Suppressor macrophage treated with lipopolysaccharide for 4 hours (primary cell): ENCODE measurements at places on chromosomes 7 and 10.
A peak's percentile ranks its signal among the peaks of the same experiment; 100 is the strongest.

DNA sequence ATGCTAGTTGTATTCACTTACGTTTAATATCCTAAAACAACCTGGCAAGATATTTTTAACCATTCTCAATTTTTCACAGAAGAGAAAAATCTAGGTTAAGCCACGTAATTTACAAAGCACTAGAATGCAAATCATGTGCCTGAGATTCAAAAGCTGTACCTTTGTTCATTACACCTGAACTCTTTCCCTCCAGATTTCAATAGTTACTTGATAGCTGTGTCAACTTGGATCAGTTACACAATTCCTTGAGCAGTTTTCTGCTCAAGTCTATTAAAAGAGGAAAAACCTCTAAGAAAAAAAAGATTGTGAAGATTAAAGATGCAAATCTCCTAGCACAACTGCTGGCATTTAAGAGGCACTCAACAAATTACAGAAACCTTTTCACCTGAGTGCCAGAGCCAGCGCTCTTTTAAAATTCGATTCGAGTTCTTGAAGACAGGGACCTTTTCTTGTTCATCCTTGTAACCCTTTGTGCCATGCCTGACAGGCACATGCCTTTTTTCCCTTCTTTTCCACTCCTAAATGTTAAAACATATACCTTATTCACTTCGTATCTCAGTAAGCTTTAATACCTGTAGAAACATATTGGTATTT lies 886 bp downstream of the NSUN6 start:
- no peak for DNase-seq

GRCh38 chr10:122145113-122145512 lies 126.0 kb upstream of the BTBD16 start:
- DNase-seq: no peak

DNA sequence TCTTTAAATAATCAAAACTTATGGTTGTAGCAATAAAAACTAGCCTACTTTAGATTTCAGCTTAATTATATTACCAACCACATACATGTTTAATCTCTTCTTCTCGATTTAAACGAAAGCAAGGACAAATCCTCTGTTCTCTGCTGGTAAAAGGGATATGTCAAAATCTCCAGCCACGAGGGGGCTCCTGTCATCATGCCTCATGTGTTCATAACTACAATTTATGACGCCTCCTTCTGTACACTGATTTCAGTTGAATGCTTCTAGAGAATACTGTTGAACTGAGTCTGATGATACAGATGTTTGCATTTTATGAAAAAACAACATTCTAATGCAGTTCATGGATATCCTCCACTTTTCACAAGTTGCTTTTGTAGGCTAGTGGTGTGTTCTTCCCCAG lies 220.0 kb upstream of the DPP6 start:
- DNase-seq: no peak

- no peak for DNase-seq
Measured at GRCh38 chr7:100102950-100103840, 1.8 kb downstream of the AP4M1 start.

DNA sequence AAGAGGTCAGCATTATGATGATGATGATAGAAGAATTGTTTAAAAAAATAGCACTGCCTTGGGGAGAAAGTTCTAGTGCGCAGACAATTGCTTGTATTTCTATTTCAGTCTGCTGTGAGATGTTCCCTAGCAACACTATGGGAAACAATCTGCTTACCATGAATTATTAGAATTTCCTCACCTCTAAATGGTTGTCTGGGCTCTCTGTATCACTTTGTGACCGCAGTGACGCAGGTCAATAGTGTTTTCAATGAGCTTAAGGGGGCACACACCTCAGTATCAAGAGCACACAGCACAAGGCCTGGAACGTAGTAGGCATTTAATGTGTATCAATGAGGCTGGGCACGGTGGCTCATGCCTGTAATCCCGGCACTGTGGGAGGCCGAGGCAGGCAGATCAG lies 98.9 kb upstream of the TARP start:
- DNase-seq: no peak

- no peak for DNase-seq
Measured at GRCh38 chr10:43888586-43888985, 239.9 kb upstream of the ZNF32 start.

DNA sequence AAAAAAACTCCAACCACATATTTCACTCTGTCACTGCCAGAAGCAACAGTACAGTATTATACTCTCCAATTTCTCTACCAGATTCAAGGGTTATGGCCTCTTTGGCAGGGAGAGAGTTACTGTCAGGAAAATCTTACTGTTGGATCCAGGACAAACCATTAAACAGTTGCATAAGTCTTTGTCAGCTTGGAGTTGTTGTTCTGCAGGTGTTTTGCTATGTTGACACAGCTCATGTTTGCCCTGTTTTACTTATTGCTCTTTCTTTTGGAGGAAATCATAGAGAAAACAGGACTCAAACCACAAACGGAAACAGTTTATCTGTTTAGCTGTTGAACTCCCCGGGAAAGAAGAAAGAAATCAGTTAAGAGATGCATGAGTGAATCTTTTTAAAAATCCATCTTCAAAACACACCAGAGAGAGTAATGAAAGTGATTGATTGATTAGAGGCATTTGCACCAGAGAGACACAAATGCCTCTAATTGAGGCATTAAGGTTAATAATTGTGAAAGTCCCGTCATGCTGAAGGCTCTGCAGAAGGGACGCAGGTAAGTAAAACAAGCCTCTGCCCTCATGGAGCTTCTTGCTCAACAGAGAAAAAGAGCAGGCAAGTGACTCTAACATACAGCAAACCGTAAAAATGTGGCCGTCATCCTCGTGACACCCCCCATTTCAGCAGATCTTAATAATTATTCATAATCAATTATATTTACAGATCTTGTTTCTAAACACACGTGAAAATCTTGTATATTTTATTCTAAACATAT lies 38.7 kb upstream of the ARHGAP21 start:
- no peak for DNase-seq

GRCh38 chr10:6046773-6047611 lies 15.2 kb downstream of the IL2RA start:
- no peak for DNase-seq

- no peak for DNase-seq
Measured at GRCh38 chr10:16957038-16957437, 139.8 kb upstream of the RSU1 start.

DNA sequence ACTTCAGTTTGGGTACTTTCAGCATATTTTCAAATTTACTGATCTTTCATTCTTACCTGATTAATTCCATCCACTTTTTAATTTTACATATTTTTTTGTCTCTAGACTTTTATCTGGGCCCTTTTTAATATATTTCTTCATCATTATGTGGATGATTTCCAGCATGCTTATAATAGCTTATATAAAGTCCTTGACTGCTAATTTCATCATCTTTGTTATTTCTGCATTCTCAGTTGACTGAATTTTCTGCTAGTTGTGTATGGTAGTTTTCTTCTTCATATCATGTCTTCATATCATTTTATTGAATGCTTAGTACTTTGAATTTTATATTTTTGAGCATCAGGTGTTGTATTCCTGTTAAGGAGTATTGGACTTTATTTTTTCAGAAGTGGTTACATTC lies 39.6 kb downstream of the STAM start:
- DNase-seq: no peak

DNA sequence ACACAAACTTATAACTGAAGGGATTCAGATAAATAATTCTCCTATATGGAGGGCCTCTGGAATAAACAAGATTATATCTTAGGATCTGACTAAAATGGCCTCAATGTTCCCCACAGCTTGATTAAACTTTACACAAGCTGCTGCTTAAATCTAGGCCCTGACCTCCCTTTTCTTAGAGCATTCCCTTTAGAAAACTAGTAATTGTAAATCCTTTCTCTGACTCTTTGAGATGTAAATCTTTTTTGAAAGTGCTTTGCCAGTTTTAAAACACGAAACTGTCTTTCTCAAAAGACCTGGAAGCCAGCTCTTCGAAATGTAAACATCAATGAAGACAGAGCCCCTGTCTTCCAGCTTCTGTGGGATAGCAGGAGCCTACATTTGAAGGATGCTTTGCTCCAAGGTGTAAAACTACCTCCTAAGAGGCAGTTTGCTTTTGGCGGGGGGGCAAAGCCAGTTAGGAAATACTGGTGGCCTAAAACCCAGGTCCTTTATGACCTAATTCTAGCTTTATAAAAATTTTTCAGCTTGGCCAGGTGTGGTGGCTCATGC lies 758.7 kb downstream of the CNTNAP2 start:
- no peak for DNase-seq

- DNase-seq: no peak
Measured at GRCh38 chr7:18573410-18574234, 78.1 kb downstream of the HDAC9 start.

DNA sequence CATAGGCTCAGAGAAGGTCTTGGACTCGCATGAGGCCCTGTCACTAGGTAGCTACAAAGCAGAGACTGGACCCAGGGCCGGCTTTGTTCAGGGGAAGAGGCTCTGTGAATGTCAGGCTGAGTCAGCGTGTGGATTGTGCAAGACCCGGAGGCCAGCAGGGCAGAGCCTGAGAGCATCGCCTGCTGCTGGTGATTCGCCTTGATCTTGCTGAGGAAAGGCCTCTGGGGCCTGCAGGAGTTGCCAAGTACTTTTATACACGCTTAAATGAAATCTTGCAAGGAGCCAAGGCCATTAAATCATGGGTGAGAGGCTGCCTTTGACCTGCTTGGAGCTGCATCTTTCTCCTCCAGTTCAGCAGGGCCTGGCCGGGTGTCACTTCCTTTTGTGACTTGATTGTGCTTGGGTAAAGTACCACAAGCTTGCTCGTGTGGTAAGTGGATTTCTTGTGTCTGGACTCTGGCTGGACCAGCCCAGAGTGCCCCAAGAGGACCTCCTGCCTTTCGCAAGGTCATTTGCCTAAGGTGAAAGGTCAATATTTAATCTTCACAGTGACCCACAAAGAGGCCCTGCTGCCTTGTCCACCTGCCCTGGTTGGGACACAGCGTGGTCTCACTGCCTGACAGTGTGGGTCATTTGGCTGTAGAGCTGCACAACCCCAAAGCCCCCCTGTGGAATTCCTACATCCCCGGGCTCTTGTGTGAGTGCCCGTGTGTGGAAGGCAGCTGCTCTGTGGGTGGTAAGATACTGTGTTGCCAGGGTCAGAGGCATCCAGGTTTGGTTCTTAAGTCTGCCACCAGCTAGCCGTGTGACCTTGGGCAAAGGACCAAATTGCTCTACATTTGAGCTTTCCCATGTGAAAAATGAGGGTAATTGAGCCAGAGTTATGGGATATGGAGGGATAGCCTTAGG lies 38.6 kb upstream of the SH2D4B start:
- DNase-seq: peak; percentile 96

- no peak for DNase-seq
Measured at GRCh38 chr10:1311726-1312125, 255.5 kb downstream of the WDR37 start.

- DNase-seq: no peak
Measured at GRCh38 chr7:43136064-43136463, 23.6 kb downstream of the HECW1 start.

GRCh38 chr7:142174441-142174840 lies 62.9 kb downstream of the MGAM2 start:
- DNase-seq: no peak

GRCh38 chr10:29886299-29886698 lies 173.1 kb downstream of the JCAD start:
- DNase-seq: no peak

DNA sequence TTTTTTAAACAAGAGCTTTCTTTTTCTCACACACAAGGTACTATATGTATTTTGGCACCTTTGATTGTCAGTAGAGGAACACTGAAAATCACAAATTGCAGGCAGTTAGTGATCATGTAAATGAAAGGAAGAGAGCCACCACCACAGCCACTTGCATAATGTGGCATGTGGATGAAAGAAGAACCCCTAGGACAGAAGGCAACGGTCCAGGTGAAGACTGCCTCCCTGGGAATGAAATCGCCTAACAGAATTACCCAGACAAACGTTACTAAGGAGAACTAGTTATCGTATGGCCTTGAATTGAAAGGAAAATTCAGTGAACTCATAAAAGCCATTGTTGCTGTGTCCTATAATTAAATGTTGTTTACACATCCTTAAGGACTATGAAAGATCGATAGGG lies 41.2 kb upstream of the PTPRZ1 start:
- no peak for DNase-seq

DNA sequence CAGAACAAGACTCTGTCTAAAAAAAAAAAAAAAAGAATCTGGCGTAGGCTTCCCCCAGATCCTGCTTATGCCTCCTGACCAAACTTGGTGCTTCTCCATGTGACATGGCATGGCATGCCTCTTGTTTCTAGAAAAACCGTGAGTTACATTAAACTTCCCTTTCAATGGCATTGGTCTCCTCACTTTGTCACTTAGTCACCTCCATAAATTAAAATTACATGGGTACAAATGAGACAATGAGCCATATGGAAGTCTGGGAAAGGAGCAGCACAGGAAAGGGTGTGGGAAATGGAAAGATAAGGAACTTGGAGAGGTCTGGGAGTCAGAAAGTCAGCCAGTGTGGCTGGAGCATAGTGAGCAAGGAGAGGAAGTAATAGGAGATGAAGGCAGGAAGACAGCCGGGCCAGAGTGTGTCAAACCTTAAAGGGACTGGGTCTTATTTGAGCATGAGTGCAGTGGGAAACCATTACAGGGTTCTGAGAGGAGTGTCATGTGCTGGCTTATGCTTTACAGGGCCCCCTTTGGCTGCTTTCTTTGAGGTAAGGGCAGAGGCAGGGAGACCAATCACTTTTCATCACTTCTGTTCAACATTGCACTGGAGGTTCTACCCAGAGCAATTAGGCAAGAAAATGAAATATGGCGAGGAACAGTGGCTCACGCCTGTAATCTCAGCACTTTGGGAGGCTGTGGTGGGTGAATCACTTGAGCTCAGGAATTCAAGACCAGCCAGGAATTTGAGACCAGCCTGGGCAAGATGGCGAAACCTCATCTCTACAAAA lies 21.3 kb upstream of the ZMIZ2 start:
- peak; percentile 51 for DNase-seq

DNA sequence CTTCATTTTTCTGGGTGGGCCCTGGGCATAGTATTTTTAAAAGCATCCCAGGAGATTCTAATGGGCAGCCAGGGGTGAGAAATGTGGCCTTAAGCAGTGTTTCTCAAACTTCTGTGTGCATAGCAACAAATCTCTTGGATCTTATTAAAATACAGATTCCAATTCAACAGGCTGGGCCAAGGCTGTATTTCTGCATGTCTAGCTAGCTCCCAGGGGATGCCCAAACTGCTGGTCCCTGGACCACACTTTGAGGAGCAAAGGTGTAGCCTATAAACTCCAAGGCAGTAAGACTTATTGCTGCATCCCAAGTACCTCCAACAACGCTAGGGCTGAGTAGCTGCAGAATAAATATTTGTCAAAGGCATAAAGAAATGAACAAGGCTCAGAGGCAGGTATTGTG lies 292.9 kb upstream of the ZMIZ1 start:
- no peak for DNase-seq

DNA sequence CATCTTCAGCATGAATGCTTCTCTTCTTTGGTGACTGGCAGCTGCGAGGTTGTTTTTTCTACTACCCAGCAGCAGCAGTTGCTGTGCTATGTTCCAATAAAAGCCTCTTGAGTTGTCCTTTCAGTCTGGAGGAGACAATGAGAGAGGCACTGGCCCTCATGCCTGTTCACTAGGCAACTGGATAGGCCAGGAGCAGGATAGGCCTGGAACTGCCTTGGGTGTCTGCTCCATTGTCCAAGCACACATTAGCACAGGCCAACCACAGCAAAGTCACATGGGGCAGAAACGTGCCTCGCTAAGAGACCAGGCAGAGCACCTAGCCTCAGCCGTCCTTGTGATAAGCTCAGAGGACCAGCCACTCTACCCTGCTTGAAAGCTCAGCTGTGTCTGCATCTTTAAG lies 76.9 kb upstream of the PDCD4 start:
- DNase-seq: no peak
